Thoracic aorta endothelial cell (primary cell): ENCODE measurements at places on chromosomes 13 and 19. TPM values are rescaled to one million over a fixed set of nuclear protein-coding genes. Genes with fewer than 3 reads are reported as not detected.

NLRP9 gene
- total RNA-seq: not detected in 2 replicates

ZNF91 gene
- 19.5 and 26.2 TPM in 2 replicates for total RNA-seq

ERICH6B gene
- total RNA-seq: not detected in 2 replicates

COMMD6 gene
- total RNA-seq: 33.8 and 58.1 TPM in 2 replicates

SKA3 gene
- 41.0 and 46.0 TPM in 2 replicates for total RNA-seq

LYPD3 gene
- total RNA-seq: not detected in 2 replicates
